Left cardiac atrium (tissue), 4 donors: ENCODE measurements at places on chromosomes 1 and 21. TPM values are rescaled to one million over a fixed set of nuclear protein-coding genes. Genes with fewer than 3 reads are reported as not detected.

The CMPK1 gene
- total RNA-seq, result 77.9 TPM

GRCh38 chr21:46171585-46171984, 12.7 kb downstream of the SPATC1L start:
- DNase-seq, result no peak

GRCh38 chr1:205477759-205478247, 22.0 kb upstream of the BLACAT1 start:
- DNase-seq, result peak; percentile 52

GRCh38 chr1:225813214-225813964, 3.5 kb downstream of the EPHX1 start:
- DNase-seq, result peak; percentile 73

- DNase-seq, result no peak
These were observed 347.3 kb downstream of the DPYD start for GRCh38 chr1:97573553-97573952.

The ST6GALNAC5 gene
- total RNA-seq, result 0.71 TPM

The HSD3B2 gene
- total RNA-seq, result not detected

The NMNAT2 gene
- total RNA-seq, result 23.3 TPM
